HT-29 (cell line): ENCODE measurements at places on chromosomes 13 and 19.

GRCh38 chr13:47237571-47237970, 340.7 kb upstream of the HTR2A start:
- DNase-seq = no peak

DNA sequence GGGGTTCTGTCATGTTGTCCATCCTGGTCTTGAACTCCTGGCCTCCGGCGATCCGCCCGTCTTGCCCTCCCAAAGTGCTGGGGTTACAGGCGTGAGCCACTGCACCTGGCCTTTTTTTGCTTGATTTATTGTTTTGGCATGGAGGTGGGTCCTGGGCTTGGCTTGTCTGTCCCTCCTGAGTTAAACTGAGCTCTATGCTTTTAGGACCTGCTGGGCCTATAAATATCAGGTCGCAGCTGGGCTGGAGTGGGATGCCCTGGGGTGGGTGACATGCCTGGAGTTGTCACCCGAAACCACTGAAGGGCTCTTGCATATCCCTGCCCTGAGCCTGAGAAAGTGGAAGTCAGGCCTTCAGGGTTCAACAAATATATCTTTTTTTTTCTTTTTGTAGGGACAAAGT, 5.5 kb downstream of the ARRDC5 start:
- DNase-seq = no peak

DNA sequence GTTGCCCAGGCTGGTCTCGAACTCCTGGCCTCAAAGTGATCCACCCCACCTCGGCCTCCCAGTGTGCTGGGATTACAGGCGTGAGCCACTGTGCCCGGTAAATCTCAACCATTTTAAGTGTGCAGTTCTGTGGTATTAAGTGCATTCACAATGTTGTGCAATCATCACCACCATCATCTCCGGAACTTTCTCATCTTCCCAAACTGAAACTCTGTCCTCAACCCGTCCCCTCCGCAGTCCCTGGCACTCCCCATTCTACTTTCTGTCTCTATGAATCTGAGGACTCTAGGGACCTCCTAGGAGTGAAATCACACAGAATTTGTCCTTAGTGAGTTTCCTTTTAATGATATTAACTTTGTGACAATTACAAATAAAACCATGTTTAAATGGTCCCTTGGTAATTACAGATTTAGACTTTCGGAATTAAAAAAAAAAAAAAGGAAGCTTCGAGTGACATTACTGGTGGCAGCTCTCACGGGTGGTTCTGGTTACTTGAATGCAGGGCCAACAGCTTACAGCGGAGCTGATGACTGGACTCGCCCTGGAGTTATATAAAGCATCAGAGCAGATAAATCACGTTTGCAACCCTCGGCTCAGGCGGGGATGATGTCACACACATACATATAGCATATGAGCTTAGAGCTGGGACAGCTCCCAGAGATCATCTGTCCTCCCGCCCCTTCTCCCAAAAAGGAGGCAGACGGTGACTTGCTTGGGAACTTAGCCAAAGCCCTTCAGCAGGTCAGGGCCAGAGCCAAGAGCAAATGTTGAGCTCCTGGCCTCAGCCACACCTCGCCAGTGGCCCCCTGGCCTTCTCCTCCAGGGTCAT, 89.8 kb downstream of the ZNF557 start:
- no peak for DNase-seq

DNA sequence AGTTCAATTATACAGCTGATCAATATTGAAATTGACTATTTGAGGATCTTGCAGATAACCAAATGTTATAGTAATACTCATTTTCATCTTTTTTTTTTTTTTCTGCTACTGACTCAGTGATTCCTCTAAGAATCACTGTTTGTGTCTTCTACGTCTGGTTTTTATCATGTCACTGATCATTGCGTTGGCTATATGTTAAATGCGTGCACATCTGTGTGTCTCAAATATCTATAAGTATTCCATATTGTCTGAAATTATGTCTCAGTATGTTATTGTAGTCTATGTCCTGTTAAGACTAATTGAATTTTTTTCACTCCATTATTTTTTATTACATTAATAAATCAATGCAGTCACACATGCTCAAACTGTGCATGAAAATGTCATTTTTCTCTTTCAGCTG, 200.5 kb downstream of the PCDH20 start:
- no peak for DNase-seq

DNA sequence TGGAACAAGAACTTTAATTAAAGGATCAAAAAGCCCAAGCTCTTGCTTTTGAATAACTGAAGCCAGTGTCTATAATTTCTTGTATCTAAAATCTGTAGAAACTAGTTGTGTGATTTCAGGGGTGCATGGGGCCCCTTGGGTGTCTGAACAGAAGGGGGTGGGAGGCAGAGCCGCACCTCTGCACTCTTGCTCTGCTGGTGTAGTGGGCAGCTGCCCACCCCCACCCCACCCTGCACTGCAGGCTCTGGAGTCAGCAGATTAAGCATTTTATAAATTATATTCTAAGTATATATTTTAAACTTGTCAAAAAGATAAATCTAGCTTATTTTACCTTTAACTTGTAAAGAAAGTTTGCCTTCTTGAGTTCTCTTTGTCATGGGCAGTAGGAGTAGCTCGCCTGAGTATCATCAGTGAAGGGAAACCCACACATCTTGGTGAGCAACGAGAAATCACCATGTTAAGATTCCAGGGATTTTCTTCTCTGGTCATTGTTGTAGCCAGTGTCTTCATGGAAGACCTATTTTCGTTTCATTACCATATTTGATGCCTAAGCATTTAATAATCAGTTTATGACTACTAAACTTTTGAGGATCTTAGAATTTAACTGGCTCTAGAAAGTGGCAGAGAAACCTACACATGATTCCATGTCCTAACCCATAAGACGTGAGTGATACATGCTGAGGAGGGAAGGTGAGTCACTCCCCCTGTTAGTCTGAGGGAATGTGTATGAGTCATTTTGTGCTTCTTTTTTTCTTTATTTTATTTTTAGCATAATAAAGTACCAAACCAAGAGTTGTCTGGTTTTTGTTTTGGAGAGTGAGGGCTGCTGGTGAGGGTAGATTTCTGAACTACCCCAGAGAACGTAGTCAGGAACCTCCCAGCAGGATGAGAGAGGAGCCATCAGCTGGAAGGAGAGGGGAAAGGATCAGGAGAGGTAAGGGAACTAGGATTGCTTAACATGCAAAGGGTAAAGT, 7.7 kb downstream of the UBE2L5 start:
- DNase-seq = no peak

DNA sequence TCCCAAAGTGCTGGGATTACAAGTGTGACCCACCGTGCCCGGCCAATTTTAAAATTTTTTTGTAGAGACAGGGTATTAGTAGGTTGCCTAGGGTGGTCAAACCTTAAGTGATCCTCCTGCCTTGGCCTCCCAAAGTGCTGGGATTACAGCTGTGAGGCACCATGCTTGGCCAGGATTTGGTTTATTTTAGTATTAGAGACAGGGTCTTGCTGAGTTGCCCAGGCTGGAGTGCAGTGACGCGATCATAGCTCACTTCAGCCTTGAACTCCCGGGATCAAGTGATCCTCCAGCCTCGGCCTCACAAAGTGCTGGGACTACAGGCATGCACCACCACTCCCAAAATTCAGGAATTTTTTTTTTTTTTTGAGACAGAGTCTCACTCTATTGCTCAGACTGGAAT, 5.4 kb upstream of the ZNF414 start:
- no peak for DNase-seq

DNA sequence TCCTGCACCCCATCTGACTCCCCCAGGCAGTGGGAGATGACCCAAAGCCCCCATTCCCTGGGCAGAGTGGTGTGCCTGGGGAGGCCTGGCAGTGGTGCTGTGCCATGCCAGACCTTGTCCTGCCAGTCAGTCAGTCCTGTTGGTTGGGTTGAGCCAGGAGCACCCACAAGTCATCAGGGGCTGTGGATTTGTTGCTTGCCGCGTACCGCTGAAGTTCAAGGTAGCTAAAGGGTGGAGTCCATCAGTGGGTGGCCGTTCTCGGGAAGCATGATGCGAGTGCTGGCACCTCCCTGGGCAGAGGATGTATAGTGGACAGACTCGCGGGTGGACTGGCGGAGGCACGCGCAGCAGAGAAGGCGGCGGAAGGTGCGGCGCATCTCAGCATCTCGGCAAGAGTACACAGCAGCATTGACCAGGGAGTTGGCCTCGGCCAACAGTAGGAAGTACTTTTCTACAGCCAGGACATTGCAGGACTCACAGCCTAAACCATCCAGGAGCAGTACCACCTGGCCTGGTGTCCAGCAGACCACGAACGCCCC, 3.9 kb downstream of the LPAR2 start:
- DNase-seq = no peak

DNA sequence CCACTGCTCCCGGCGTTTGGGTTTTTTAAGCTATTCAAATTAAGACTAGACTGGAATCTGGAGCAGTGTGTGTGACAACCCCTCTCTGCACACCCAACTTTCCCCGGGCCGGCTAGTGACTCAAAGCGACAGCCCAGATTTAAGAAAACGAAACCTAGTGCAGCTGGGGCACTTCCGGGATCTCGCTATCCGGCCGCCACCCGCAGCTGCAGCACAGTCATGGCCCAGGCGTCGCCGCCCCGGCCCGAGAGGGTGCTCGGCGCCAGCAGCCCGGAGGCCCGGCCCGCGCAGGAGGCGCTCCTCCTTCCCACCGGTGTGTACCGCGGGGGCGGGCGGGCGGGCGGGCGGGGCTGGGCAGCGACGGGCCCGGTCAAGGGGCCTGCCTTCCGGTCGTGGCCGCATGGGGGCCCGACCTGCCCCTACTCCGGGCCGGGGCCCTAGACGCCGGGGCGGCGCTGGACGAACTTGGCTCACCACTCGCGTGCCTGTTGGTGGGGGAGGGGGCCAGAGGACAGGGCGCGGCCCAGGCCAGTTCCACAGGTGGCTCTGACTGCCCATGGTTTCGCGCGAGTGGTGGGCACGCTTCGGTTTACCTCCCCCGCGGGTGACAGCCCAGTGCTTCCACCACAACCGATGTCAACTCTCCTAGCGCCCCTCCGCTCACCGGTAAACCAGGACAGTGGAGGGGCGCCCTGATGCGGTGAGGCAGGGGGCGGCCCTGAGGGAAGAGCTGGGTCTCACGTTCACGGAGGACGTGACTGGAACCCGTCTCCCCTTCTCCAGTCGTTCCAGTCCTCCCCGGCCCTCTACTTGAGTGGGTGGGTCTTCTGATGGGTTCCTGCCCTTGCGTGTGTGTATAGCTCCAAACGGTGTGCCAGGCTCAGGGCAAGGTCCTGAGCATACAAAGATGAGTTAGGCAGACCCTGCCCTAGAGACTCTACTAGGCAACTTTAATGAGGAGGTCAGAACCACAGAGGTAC, at the start of gene PHF11:
Gene PHF11, plus strand, starts transcription at position 171 of the 980 bp plus-strand sequence. Its CDS starts 49 bp downstream, at position 220.
- peak; percentile 75 for DNase-seq

DNA sequence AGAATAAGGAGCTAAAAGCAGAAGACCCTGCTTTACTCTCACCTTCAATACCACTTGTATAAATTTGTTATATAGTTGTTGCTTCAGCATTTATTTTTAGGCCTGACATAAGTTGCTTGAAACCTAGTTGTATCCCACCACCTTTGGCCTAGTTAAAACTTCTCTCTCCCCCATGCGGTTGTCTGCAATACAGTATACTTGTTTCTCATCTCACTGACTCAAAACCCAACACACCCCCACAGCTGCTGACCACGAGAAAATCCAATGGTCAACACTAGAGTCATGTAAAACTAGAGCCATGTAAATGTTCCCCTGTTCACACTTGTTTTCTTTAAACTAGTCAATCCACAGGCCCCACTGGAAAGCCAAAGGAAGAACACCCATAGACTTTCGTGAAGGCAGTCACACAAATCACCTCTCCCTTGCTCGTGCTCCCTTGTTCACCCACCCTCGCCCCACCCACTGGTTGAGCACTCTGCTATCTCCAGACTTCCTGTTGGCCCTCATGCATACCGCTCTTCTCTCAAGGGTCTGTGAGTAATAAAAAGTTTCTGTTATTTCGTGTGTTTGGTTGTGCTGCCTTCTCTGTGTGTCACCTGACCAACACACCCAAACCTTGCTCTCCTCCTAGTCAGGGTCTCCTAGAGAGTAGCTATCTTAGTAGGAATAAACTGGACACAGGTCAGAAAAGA, 12.9 kb upstream of the CCDC169 start:
- no peak for DNase-seq

GRCh38 chr19:45235485-45235884, 9.7 kb downstream of the EXOC3L2 start:
- DNase-seq = no peak

DNA sequence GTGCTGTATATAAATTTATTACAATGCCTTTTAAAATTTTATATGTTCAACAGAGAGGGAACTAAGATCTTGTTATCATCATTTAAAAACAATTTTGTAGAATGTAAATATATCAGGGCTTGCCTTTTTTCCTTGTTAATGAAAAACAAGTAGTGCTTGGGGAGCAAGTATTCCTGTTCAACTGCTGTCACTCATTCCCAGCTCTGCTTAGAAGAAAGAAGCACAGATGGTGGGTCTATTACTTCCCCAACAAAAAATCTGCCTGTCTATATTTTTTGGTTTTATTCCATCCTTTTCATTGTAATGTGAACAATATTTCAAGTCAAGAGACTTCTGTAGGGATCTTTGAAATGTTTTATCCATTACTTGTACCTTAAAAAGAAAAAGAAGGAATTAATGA, 503.9 kb downstream of the GPC5 start:
- DNase-seq = no peak

DNA sequence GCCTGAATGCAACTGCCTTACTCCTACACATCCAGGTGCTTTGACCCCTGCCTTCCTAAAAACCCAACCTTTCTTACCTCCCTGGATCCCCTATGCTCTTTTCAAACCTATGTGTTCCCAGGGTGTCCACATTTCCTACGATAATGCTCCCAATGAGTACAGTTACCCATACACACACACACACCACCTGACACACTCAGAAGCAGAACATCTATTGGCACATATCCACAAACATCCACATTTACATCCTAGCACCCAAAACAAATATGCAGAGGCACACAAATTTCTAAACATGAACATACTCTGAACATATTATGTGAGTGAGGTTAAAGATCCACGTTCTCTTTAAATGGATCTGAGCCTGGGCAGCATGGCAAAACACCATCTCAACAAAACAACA, 22.4 kb upstream of the PLAUR start:
- no peak for DNase-seq

DNA sequence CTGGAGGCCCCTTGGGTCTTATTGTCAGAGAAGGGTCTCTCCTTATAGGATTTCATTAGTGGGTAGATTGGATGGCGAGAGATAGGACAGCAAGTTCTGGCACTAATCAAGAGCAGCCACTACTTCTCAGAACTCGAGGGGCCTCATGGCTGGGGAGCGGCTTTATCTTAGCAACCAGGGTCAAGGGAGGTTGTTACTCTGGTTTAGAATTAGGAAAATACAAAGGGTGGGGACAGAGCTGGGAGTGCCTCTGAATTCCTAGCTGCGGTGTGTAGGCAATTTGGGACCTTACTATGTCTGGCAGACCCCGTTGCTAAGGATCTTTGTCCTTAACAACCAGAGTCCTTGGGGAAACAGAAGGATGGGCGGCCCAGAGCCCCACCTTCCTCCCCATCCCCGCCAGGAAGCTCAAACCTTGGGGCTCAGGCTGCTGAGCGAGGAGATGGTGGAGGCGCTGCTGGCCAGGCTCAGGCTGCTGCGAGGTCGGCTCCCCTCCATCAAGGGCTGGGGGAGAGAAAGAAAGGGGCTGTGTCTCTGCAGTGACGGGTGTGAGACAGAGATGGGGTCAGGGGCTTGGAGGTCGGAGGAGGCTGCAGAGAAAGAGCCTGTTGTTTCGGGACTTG, 1.2 kb downstream of the PLEKHA4 start:
- no peak for DNase-seq

- no peak for DNase-seq
These were observed 144.6 kb downstream of the GGACT start for GRCh38 chr13:100443998-100444328.

- no peak for DNase-seq
These were observed 277.3 kb downstream of the FOXO1 start for GRCh38 chr13:40389081-40389641.

GRCh38 chr19:45501730-45502014, 3.4 kb downstream of the PPM1N start:
- no peak for DNase-seq
